Cortex of kidney (tissue), 1 donor: ENCODE measurements at places on chromosomes 7 and 10.

- no peak for DNase-seq
Measured at GRCh38 chr10:89651916-89652573, 7.0 kb upstream of the PANK1 start.

DNA sequence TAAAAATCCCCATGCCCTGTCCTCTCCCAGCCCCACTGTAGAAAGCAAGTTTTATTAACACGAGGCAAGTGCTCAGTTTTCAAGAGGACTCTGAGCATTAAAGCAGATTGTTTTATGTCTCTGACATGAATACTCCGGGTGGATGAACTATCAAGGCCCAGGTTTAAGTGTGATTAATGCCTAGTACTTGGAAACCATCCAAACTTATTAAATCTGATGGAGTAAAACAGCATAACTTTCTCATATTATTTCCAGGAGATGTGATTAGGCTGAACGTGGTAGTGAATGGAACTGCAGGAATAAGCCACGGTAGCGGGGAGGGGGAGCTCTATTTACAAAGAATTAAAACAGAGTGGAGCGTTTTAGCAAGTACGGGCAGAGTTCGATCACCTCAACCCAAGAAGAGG lies 144.2 kb upstream of the RNF32 start:
- no peak for DNase-seq

- no peak for DNase-seq
Measured at GRCh38 chr7:133796782-133797745, 330.1 kb upstream of the LRGUK start.

- no peak for DNase-seq
Measured at GRCh38 chr10:83625831-83626360, 513.4 kb upstream of the GHITM start.
